ENCODE measurements at places on chromosomes 5 and 9.

DNA sequence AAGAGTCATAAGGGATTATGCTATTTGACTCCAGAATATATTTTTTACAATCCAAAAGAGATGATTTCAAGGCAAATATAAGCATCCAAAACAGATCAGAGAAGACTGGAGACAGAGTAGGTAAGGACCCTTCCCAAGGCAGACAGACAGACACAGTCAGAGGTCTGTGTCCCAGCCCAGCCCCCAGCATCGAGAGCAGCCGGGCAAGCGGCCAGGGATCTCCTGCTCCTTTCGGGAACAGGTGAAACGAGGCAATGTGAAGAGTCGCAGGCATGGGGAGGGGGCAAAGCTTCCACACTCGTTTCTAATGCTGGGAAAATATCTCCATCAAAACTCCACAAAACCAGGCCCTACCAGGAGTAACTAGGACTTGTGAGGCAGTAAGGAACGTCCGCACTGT, 5.8 kb downstream of the PAEP start:
- no peak for DNase-seq

DNA sequence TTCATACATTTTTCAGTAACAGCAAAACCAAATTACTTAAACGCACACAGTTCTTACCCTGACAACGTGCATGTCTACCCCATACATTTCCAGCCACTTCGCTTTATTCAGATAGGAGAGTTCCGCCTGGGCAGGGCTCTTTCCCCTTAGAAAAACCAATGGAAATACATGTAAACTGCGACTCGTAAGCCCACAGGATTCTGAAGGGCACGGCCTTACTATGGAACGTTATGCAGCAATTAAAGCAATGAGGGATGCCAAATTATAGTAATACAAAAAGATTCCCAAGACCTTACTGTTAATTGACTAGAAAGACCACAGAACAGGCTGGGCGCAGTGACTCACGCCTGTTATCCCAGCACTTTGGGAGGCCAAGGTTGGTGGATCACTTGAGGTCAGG, 64.5 kb downstream of the EPB41L4B start:
- DNase-seq, result no peak

GRCh38 chr5:112919972-112920371, 2.1 kb downstream of the REEP5 start:
- no peak for DNase-seq

- no peak for DNase-seq
Observed at GRCh38 chr9:71857159-71857558, 53.8 kb downstream of the ABHD17B start.

DNA sequence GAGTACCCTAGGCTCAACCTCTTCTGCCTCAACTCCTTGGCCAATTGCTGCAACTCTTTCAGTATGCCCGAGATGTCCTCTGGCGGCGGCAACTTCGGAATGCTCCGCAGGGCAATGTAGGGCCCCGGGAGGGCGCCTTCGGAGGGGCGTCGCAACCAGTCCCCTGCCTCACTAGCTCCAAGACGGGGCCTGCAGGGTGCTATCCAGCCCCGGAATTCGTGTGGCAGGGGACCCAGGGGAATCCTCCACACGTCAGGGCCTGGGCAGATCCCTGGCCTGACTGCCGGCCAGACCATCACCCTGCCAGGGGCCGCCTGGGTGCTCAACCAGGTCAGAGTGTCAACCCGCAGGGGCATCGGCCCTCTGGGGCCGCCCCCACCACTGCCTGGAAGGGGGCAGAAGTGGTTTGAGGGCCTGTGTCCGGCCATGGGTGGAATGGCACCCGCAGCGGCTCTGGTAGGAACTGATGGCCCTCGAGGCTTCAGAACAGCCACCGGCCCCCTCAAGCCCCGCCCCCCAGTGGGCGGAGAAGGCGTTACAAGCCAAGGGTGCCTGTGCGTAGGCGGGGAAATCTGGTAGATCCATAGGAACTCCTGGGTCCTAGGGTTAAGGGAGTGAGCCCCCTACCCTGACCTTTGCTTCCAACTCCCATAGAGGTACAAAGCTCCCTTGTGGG, at the start of gene POU5F2:
TSS of gene POU5F2 (minus strand) at position 465 of the 676 bp plus-strand sequence. CDS start at position 428, 37 bp downstream.
- DNase-seq, result no peak

DNA sequence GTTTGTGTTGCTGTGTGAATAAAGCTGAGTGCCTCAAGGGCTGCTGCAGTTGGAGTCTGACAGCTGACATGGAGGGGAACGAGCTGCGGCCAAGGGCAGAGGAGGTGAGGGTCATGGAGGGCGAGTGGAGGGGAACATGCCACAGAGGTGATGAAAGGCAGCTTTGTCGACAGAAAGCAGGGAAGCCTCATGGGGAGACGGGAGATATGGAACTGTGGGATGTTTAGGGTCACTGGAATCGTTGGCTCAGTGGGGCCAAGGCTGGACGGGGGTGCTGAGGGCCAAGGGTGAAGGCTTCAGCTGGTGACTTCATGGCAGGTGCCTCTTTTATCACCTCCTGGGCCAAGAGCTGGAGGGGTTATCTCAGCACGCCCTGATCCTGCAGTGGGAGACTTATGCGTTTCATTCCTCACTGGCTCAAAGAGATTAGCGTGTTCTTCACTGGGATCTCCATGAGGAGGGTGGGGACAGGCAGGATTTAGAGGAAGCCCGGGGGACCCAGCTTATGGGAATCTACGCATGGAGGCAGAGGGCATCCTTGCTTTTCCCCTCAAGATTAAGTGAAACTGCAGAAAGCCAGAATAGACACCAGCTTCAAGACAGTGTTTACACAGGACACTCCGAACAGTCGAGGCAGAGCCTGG, 42.2 kb downstream of the FAM240B start:
- DNase-seq, result no peak

- DNase-seq, result no peak
Observed at GRCh38 chr5:8750100-8750499, 795.8 kb downstream of the SEMA5A start.

GRCh38 chr5:92518318-92518904, 1062.6 kb downstream of the NR2F1-AS1 start:
- peak; percentile 50 for DNase-seq

GRCh38 chr9:74025402-74025925, 471.7 kb upstream of the RORB start:
- DNase-seq, result no peak

DNA sequence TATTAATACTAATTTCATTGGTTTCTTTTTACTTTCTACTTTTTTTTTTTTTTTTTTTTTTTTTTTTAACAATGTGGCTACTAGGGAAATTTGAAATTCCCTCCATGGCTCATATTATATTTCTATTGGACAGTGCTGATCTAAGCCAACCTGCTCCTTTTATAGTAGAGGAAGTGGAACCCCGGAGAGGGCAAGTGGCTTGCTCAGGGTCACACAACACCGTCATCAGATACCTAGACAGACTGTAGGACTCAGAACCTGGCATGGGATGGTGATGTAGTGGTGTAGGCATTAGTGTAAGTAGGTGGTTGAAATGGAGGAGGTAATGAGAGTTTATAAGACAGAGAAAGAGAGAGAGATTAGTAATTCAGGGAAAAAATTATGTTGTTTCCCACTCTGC, 10.8 kb downstream of the ZNF618 start:
- no peak for DNase-seq

DNA sequence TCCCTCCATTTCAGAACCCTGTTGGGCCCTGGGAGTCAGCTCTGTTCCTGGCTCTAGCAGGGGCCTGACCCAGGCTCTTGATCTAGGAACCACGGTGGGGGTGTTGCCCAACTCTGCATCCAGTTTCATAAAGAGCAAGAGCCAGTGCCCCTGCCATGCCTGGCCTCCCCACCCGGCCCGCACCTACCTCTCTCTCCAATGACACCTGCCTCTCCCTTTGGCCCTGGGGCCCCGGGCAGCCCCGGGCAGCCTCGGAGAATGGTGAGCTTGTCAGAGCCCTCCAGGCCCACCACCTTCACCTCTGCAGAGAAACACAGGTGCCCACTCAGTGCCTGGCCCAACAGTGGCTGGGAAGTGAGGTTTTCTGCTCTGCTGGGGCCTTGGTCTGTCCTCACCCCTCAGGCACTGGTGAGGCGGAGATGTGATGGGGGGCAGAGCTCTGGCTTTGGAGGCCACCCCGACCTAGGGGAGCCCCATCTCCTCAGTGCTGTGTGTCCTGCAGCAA, 1.5 kb downstream of the FCN1 start:
- no peak for DNase-seq

DNA sequence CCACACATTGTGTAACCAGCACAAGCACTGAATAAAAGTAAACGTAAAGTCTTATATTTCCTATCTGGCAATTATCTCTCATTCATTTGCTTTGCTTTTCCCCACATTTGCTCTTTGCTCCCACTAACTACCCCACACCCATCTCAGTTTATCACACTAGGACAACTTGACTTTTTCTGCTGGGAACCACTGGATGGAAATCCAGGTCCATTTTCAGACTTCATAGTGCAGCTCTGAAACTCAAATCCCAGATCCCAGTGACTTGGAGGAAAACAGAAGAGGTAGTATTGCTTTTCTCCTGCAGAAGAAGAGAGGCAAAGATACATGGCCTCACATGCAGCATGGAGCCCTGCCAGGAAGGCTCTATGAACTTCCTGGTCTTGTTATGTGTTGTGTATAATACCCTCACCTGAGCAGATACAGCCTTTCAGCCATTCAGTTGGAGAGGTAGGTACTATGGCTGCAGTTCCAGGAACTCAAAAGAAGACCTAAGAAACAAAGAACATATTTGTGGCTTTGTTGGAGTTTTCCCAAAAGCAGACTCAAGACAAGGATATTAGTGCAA, 90.0 kb upstream of the NIPBL start:
- no peak for DNase-seq
